ENCODE measurements at places on chromosomes 7 and 10. TPM values are rescaled to one million over a fixed set of nuclear protein-coding genes. Genes with fewer than 3 reads are reported as not detected.

DEPP1 gene
- 2.1 TPM for total RNA-seq

DMBT1 gene
- total RNA-seq = under 0.01 TPM

ADAMTS14 gene
- not detected for total RNA-seq

C7orf33 gene
- total RNA-seq = not detected

PSTK gene
- 3.6 TPM for total RNA-seq

TAS2R3 gene
- total RNA-seq = 1.4 TPM

PLAU gene
- total RNA-seq = 837 TPM

SPDYE5 gene
- not detected for total RNA-seq

GRM8 gene
- not detected for total RNA-seq

CCL24 gene
- not detected for total RNA-seq

MSS51 gene
- 0.24 TPM for total RNA-seq

HOGA1 gene
- total RNA-seq = 25.5 TPM

STRIP2 gene
- total RNA-seq = 12.3 TPM

FAM20C gene
- 21.9 TPM for total RNA-seq

BET1 gene
- total RNA-seq = 25.1 TPM

ICA1 gene
- 6.6 TPM for total RNA-seq

FOXI2 gene
- total RNA-seq = not detected

MUC3A gene
- not detected for total RNA-seq

FAM180A gene
- not detected for total RNA-seq

CNPY4 gene
- total RNA-seq = 4.8 TPM

OR2AE1 gene
- not detected for total RNA-seq

CRHR2 gene
- total RNA-seq = not detected

IL2RA gene
- total RNA-seq = not detected

OPN1SW gene
- not detected for total RNA-seq

SLC29A3 gene
- 1.2 TPM for total RNA-seq

PPP1R17 gene
- not detected for total RNA-seq

OPALIN gene
- total RNA-seq = not detected
